ENCODE measurements at places on chromosomes 16 and 17.

DNA sequence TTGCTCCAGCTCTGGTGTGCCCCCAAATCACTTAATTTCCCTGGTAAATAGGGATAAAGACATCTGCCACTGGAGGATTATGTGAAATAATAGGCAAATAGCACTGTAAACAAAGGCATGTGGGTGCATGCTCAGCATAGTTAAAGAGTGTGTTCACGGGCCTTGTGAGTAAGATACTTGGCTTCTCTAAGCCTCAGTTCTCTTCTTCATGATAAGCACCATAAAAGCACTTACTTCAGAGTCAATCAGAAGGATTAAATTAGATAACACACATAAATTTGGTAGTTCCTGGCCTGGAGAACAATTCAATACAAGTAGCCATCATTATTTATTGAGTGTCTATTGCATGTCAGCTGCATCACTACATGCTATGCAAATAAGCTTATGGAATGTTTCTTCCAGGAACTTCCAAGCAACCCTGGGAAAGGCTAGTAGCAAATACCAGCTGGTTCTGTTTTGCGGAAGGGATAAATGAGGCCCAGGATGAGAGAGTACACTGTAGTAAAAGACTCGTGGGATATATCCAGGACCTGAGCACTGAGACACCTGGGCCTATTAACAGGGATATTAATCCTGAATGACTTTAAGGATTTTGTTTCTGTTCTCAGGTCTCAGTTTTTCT is 14.5 kb downstream of the CCL11 start:
- H3K27ac ChIP-seq = no peak overlapping the region
- H3K27me3 ChIP-seq = peaks cover 34% of the 10 kb centered on the region
- ATAC-seq = no peak
- no peak overlapping the region for H3K4me3 ChIP-seq
- H3K36me3 ChIP-seq = no peaks in the 10 kb centered on the region

GRCh38 chr17:54901230-54901822 is 674 bp downstream of the TOM1L1 start:
- H3K4me1 ChIP-seq = no peaks in the 10 kb centered on the region
- H3K36me3 ChIP-seq = no peaks in the 10 kb centered on the region
- ATAC-seq = no peak
- H3K27me3 ChIP-seq = peaks cover 19% of the 10 kb centered on the region
- H3K4me3 ChIP-seq = peak overlapping the region; percentile 65

DNA sequence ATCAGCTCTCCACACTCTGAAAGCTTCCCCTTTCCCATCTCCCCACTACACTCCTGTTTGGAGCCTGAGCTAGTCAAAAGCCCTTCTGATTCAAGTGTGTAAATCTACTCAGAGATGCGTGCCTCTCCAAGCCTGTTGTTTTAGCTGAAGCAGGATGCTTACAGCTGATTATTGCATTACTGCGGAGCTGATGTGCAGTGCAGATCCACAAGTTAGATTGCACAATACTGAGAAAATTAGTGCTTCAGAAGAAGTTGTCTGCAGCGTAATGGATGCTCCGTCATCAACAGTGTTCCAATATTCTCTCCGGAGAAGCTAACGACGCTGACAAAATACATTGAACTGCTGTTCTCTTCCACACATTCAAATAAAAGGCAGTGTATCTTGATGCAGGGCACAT is 44.8 kb upstream of the NLRP1 start:
- no peak overlapping the region for H3K4me3 ChIP-seq
- no peak for ATAC-seq
- peaks cover 37% of the 10 kb centered on the region for H3K27me3 ChIP-seq

- peaks cover 2% of the 10 kb centered on the region for H3K36me3 ChIP-seq
- no peak overlapping the region for H3K27ac ChIP-seq
- no peak for ATAC-seq
- H3K4me1 ChIP-seq = no peaks in the 10 kb centered on the region
These were observed 34.8 kb downstream of the MMD start for GRCh38 chr17:55386796-55387332.
